ENCODE measurements at places on chromosomes 7 and 10.

DNA sequence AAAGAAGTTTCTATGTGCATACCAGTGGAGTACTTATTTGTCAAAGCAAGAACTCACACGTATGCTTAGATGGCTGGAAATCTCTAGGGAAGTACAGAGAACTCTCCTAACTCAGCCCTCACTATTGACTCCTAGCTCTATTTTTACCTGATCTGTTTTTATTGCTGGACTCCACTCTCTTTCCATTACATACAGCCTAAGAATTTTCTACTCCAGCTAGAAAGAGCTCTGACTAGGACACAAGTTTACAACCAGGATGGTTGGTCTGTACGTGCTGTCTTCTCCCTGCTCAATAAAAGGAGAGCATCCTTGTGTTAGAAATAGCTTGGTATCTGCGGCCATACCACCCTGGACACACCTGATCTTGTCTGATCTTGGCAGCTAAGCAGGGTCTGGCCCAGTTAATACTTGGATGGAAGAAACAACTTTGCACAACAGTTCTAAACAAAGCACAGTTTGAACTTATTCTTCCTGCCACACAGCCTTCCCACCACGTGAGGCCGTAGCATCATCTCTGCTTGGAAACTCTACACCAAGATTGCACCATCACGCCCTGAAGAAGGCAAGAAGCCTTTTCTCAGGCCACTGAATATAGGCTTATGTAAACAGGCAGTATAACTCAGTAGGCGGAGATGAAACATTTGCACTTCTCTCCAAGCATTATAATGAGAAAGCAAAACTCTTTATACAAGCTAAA is 50.7 kb downstream of the KCNMA1 start:
- no peak for DNase-seq

- no peak for DNase-seq
These were observed 6.9 kb downstream of the MTG1 start for GRCh38 chr10:133400624-133401424.

- no peak for DNase-seq
These were observed 48.0 kb upstream of the ZNF365 start for GRCh38 chr10:62326176-62326575.

DNA sequence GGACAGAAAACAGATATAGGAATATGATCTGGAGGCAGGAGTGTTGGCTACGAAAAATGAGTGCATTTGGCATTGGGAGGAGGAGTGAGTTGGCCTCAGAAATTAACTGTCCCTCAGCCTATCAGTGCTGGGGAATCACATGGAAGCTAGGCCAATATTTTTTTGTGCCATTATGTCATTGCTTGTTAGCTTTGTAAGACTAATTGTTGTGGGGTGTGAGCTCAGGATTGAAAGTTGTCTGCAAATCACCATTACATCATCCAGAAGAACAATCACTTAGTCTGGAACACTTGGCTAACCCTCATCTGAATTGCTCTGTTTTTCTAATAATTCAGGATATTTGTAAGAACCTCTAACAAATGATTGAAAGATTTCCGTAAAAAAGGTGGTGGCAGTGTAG is 45.2 kb upstream of the SEMA3D start:
- no peak for DNase-seq

- DNase-seq, result no peak
These were observed 147.0 kb upstream of the FAM20C start for GRCh38 chr7:45106-46090.

- no peak for DNase-seq
These were observed 23.2 kb downstream of the LYZL2 start for GRCh38 chr10:30606313-30606712.

- no peak for DNase-seq
These were observed 3.7 kb upstream of the UTF1 start for GRCh38 chr10:133226251-133226808.

DNA sequence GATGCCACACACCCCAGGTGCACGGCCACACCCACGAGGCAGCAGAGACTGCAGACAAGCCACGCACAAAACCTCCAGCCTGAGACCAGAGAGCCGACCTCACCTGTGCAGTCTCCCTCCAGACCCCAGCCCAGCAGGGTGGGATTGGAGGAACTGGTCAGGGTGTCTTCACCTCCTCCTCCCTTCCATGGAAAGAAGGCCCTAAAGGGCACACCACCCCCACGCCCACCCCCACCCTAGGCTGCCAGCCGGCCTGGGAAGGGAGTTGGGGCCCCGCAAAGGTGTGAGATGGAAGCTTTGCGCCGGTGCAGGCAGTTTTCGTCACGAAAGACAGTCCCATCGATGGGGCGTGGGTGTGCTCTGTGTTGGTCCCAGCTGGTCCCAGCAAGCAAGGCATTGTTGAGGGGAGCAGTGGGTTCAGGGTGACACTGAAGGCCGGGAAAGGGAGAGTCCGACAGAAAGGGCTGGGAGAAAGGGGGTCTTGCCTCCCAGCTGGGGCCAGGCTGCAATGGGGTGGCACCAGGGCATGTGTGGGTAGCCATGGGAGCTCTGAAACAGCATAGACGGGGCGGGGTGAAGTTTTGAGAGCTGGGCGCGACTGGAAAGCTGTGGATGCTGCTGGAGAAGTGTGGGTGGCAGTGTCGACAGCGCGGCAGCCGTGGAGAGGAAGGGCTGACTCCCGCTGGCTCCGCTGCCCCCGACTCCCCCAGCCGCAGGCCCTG is 349.2 kb downstream of the GLRX3 start:
- DNase-seq, result no peak

DNA sequence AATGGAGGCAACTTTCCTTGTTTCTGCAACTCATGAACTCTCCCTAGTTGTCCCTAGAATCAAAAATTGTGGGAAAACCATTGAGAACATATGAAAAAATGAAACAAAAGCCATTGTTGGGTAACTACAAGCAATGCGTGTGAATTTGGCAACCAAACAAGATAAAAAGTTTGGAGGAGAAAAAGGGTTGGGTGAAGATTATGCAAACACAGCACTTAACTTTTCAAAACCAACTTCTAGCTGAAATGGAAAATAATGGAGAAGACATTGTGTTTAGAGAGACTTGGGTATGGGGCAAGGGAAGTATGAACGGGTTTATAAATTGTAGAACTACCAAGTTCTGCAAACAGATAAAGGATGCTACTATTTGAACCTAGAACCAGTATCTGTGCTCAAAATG is 89.0 kb upstream of the SVIL start:
- no peak for DNase-seq

GRCh38 chr7:31679574-31680305 is 7.3 kb upstream of the PPP1R17 start:
- no peak for DNase-seq

GRCh38 chr10:3782451-3783315 is 2.3 kb downstream of the KLF6 start:
- DNase-seq, result no peak

DNA sequence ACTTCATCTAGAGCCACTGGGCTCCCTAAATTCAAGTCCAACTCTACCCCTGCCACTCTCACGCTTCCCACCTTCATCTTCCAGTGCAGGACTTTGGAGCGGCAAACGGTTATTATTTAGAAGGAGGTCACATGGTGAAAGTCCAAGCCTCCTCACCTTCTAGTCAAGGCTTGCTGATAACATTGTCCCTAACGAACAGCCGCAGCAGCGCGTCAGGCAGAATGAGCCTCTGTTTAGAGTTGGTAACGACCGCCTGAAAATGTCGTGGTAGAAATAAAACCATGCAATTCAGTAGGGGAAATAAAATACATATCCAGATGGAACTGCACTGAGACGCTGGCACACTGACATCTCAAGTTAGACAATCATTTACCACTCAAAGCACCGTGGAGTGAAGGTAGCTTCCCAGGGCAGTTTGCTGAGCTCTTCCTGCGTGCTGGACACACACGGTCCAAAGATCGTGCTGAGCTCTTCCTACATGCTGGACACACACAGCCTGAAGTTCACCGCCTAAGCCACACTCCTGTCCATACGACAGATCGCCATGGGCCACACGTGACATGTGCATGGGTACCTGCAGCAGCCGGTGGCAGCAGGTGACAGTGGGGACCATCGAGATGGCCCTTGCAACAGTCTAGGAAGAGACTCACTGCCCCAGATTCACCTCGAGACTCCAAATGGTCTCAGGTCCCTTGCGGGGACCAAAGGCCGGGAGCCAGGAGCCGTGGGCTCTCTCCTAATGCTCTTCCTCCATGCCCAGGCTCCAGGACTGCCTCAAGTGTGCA is 323.5 kb downstream of the PTPRN2 start:
- no peak for DNase-seq

Data from stimulated activated CD4-positive, alpha-beta T cell treated with anti-CD3 and anti-CD28 coated beads, Interleukin-15, amount 100 ng/mL, for 1 hour (primary cell).